Activated CD4-positive, alpha-beta memory T cell treated with anti-CD3 and anti-CD28 coated beads, Interleukin-2, amount 10 ng/mL, durations not matched to agents 7 days and 5 days (primary cell): ENCODE measurements at places on chromosomes 2 and 18.

DNA sequence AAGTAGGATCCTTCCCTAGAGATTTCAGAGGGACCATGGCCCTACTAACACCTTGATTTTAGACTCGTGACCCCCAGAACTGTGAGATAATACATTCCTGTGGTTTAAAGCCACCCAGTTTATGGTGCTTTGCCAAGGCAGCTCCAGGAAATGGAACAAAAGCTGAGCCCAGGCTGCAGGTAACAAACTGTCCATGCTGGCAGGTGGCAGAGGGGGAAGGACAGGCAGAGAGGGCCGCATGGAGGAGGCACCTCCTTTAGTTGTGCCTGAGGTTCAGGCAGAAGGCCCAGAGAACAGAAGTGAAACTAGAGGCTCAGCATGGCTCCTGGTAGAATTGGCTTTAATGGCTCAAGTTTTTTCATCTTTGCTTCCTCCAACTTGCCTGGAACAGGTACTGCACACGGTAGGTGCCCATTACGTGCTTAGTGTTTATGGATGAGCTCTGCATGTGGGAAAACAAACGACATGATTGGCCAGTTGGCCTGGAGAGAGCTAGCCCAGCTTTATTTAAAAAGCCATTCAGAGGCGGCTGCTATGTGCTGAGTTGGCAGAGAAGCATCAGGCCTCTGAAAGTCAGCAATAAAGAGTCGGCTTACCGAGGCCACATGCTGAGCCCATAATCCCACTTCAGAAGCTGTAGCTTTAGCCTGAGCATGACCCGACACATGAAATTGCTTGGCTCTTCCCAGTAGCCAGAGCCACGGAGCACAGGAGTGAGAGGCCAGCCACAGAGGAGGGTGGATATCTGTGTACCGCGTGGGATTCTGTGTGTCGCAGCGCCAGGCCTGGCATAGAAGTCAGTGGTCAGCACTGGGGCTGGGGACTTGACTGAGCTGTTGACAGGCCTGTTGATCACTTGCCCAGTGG lies 36.5 kb downstream of the HS1BP3 start:
- no peaks in the 10 kb centered on the region for H3K36me3 ChIP-seq
- no peaks in the 10 kb centered on the region for H3K27me3 ChIP-seq
- no peaks in the 10 kb centered on the region for H3K4me1 ChIP-seq
- no peak overlapping the region for H3K4me3 ChIP-seq

DNA sequence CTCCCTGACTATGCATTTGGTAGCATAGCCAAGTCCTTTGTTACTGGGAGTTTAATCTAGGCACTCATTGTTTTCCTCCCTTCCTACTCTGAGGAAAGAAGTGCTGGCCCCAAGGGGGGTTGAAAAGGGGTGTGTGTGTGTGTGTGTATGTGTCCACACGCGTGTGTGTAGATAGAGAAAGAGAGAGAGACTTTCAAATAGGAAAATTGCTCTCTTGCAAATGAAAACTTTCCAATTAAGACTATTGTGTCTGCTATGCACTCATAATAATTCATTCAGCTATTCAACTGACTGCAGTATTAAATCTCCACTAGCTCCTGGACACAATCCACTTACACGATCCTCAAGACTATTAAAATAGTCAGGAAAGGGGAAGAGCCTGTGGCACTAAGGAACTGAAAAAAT lies 92.9 kb upstream of the CSRNP3 start:
- no peaks in the 10 kb centered on the region for H3K4me1 ChIP-seq
- H3K4me3 ChIP-seq: no peak overlapping the region
- no peak overlapping the region for H3K27ac ChIP-seq
- no peaks in the 10 kb centered on the region for H3K36me3 ChIP-seq
- no peak for DNase-seq
- H3K27me3 ChIP-seq: no peaks in the 10 kb centered on the region

- H3K4me3 ChIP-seq: no peak overlapping the region
- H3K27ac ChIP-seq: peak overlapping the region; percentile 53
- DNase-seq: peak; percentile 60
- peaks cover 69% of the 10 kb centered on the region for H3K4me1 ChIP-seq
Observed at GRCh38 chr2:203802342-203803052, 65.1 kb upstream of the CTLA4 start.

GRCh38 chr2:137535897-137536296 lies 428.4 kb upstream of the HNMT start:
- no peaks in the 10 kb centered on the region for H3K36me3 ChIP-seq
- H3K27ac ChIP-seq: no peak overlapping the region
- no peak for DNase-seq
- H3K27me3 ChIP-seq: no peaks in the 10 kb centered on the region
- no peaks in the 10 kb centered on the region for H3K4me1 ChIP-seq
- no peak overlapping the region for H3K4me3 ChIP-seq

- no peak overlapping the region for H3K4me3 ChIP-seq
- no peaks in the 10 kb centered on the region for H3K27me3 ChIP-seq
- DNase-seq: no peak
- H3K36me3 ChIP-seq: peaks cover 45% of the 10 kb centered on the region
Observed at GRCh38 chr2:203246646-203247045, 7.8 kb downstream of the CYP20A1 start.

GRCh38 chr2:119109866-119110265 lies 48.7 kb downstream of the C1QL2 start:
- no peak for DNase-seq
- H3K4me1 ChIP-seq: no peaks in the 10 kb centered on the region
- H3K4me3 ChIP-seq: no peak overlapping the region
- peaks cover 3% of the 10 kb centered on the region for H3K27me3 ChIP-seq
- H3K27ac ChIP-seq: no peak overlapping the region
- H3K36me3 ChIP-seq: no peaks in the 10 kb centered on the region

DNA sequence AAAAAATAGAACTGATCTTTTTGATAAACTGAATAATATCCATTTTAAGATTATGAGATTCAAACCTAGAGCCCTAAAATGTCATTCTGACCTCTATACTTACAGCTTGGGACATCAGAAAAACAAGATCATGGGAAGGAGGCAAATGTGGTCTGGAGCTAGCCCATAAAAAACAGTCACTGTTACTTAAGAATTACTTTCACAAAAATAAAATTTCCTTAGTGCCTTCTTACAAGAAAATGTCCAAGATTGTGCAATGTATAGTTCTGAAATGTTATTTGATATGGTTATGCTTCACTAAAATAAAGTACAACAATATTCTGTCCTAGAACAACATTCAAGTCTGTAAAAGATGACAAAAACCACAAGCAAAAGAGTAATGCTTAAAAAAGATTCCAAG lies 247.6 kb downstream of the DYM start:
- H3K27ac ChIP-seq: no peak overlapping the region
- no peaks in the 10 kb centered on the region for H3K36me3 ChIP-seq
- DNase-seq: no peak
- H3K27me3 ChIP-seq: no peaks in the 10 kb centered on the region
- H3K4me1 ChIP-seq: peaks cover 3% of the 10 kb centered on the region

- peaks cover 64% of the 10 kb centered on the region for H3K4me1 ChIP-seq
- peak overlapping the region; percentile 40 for H3K27ac ChIP-seq
- H3K4me3 ChIP-seq: no peak overlapping the region
- H3K27me3 ChIP-seq: no peaks in the 10 kb centered on the region
- DNase-seq: no peak
- peaks cover 63% of the 10 kb centered on the region for H3K36me3 ChIP-seq
Observed at GRCh38 chr18:62368100-62368499, 43.0 kb downstream of the TNFRSF11A start.

- no peak overlapping the region for H3K4me3 ChIP-seq
- no peak overlapping the region for H3K27ac ChIP-seq
- no peaks in the 10 kb centered on the region for H3K4me1 ChIP-seq
Observed at GRCh38 chr2:212713681-212714080, 175.1 kb upstream of the ERBB4 start.

DNA sequence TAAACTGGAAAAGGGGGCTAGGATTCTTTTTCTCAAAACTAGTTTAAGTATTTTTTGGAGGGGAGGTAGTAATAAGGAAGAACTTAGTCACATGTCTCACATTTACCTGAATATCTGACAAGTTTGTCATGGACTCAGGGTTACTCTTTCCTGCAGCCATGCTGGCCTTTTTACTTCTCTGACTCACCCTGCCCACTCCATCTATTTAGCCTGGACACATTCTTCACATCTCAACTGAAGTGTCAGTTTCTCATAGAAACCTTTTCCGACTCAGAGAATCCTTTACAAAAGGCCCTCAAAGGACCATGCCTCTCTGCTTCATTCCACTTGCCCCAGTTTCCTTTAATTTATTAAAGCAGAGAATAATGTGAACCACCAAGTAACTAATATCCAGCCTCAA lies 42.6 kb downstream of the SCN7A start:
- H3K4me1 ChIP-seq: no peaks in the 10 kb centered on the region
- no peaks in the 10 kb centered on the region for H3K36me3 ChIP-seq
- H3K4me3 ChIP-seq: no peak overlapping the region
- H3K27ac ChIP-seq: no peak overlapping the region
- no peaks in the 10 kb centered on the region for H3K27me3 ChIP-seq

DNA sequence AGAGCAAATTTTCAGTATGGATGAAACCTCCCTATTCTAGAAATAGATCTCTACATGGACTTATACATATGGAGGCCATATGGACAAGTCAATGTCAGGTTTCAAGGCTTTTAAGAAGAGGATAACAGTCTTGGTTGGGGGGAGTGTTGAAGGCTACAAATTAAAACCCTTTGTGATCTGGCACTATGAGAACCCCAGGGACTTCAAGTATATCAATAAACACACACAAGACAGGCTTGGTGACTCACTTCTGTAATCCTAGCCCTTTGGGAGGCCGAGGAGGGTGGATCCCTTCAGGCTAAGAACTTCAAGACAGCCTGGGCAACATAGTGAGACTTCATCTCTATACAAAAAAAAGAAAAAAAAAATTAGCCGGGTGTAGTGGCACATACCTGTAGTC lies 127.2 kb upstream of the SP5 start:
- H3K36me3 ChIP-seq: no peaks in the 10 kb centered on the region
- no peak overlapping the region for H3K27ac ChIP-seq
- no peak overlapping the region for H3K4me3 ChIP-seq
- no peaks in the 10 kb centered on the region for H3K4me1 ChIP-seq
- peaks cover 6% of the 10 kb centered on the region for H3K27me3 ChIP-seq
- DNase-seq: no peak

- H3K27me3 ChIP-seq: no peaks in the 10 kb centered on the region
- H3K4me1 ChIP-seq: no peaks in the 10 kb centered on the region
- H3K4me3 ChIP-seq: no peak overlapping the region
- no peaks in the 10 kb centered on the region for H3K36me3 ChIP-seq
- no peak for DNase-seq
Observed at GRCh38 chr2:185676316-185676715, 62.3 kb upstream of the FSIP2 start.

DNA sequence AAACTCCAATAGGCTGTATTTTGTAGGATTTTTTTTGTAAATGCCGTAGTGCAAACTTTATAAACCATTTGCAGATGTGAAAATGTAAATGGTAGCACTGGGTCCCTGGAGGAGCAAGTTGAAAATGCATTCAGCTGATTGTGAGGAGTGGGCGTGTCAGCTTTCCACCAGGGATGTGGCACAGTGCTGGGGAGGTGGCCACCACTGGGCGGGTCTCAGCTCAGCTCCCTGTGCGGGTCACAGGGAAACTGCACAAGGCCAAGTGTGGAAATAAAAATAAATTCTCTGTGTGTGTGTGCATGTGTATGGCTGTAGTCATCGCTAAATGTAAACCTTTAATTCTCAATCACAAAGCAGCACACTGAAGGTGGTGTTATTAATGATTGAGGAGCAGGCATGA lies 137.2 kb upstream of the PXDN start:
- no peak for DNase-seq
- H3K4me1 ChIP-seq: no peaks in the 10 kb centered on the region

GRCh38 chr2:126770466-126770865 lies 114.5 kb downstream of the GYPC start:
- H3K4me1 ChIP-seq: peaks cover 19% of the 10 kb centered on the region
- DNase-seq: no peak
- no peaks in the 10 kb centered on the region for H3K36me3 ChIP-seq
- H3K27me3 ChIP-seq: peaks cover 37% of the 10 kb centered on the region
- no peak overlapping the region for H3K4me3 ChIP-seq
